Thoracic aorta (tissue), 2 donors: ENCODE measurements at places on chromosomes 11 and 22. TPM values are rescaled to one million over a fixed set of nuclear protein-coding genes. Genes with fewer than 3 reads are reported as not detected.

Gene INSC
- total RNA-seq = not detected

Gene BAIAP2L2
- total RNA-seq = 2.5 TPM

Gene NTM
- total RNA-seq = not detected

Gene RFPL2
- total RNA-seq = not detected

Gene OR51G2
- not detected for total RNA-seq

Gene EIF3D
- total RNA-seq = 250 TPM

DNA sequence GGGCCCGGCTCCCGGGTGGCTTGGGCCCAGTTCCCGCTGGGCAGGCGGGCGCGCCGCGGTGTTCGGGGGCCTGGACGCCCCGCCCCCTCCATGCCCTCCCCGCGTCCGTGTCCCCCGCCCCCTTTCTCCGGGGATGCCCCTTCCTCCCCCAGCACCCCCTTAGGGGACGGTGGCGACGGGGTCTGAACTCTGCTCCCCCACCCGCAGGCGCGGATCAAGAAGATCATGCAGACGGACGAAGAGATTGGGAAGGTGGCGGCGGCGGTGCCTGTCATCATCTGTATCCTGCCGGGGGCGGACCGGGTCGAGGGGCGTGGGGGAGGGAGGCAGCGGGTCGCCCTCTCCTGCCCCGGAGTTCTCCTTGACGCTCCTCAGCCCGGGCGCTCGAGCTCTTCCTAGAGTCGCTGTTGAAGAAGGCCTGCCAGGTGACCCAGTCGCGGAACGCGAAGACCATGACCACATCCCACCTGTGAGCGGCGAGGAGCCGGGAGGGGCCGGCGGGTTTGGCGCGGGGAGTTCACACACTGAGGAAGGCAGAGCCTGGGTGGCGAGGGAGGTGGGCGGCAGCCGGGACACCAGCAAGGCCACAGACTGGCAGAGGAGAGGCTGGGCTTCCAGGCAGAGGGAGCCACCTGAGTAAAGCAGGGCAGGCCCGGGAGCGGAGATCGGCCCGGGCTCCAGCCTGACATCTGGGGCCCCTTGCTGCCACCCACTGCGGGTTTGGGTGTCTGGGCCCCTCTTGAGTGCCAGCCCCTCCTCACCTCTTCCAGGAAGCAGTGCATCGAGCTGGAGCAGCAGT, 546 bp downstream of the DRAP1 start:
- H3K36me3 ChIP-seq = peaks cover 3% of the 10 kb centered on the region
- no peaks in the 10 kb centered on the region for H3K27me3 ChIP-seq
- peaks cover 48% of the 10 kb centered on the region for H3K4me1 ChIP-seq
- no peak for DNase-seq
- peak overlapping the region; percentile 86 for H3K4me3 ChIP-seq

GRCh38 chr11:46265764-46266163, 11.7 kb upstream of the CREB3L1 start:
- H3K36me3 ChIP-seq = no peaks in the 10 kb centered on the region
- H3K27ac ChIP-seq = no peak overlapping the region
- H3K4me3 ChIP-seq = no peak overlapping the region
- no peaks in the 10 kb centered on the region for H3K4me1 ChIP-seq

DNA sequence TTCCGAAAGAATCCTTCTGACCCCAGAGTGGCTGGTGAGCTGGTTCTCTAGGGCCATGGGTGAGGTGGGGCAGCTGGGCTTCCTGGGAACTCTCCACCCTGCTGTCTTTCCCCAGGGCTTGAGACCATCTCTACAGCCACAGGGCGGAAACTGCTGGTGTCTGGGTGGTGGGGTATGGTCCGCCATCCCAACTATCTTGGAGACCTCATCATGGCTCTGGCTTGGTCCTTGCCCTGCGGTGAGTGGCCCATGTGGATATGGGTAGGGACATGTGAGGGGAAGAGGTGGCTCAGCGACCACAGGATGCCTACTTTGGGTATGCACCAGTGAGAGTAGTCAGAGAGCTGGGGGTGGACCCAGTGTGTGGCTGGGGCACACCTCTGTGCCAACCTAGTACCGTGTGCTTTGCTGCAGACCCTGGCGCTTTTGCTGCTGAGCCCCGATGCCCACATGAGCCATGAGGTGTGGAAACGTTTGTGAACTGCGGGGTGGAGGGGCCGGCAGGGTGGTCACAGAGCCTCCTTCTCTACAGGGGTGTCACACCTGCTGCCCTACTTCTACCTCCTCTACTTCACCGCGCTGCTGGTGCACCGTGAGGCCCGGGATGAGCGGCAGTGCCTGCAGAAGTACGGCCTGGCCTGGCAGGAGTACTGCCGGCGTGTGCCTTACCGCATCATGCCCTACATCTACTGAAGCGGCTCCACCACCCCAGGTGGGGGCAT, 2.0 kb downstream of the ZNHIT2 start:
- H3K4me3 ChIP-seq = no peak overlapping the region
- no peaks in the 10 kb centered on the region for H3K27me3 ChIP-seq
- DNase-seq = no peak
